ENCODE measurements at places on chromosomes 12 and 14.

DNA sequence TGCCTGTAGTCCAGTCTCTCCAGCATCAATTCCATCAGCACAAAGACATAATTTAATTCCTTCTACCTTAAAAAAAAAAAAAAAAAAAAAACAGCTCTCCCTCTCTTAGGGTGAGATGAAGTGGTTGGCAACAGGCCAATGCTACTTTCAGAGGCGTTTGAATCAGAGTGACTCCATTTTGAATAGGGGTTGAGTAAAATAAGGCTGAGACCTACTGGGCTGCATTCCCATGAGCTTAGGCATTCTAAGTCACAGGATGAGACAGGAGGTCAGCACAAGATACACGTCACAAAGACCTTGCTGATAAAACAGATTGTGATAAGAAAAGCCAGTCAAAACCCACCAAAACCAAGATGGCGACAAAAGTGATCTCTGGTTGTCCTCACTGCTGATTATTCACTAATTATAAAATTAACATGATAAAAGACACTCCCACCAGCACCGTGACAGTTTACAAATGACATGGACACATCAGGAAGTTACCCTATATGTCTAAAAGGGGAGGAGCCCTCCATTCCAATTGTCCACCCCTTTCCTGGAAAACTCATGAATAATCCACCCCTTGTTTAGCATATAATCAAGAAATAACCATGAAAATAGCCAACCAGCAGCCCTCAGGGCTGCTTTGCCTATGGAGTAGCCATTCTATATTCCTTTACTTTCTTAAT is 6.9 kb upstream of the TCL1B start:
- no peak for DNase-seq

DNA sequence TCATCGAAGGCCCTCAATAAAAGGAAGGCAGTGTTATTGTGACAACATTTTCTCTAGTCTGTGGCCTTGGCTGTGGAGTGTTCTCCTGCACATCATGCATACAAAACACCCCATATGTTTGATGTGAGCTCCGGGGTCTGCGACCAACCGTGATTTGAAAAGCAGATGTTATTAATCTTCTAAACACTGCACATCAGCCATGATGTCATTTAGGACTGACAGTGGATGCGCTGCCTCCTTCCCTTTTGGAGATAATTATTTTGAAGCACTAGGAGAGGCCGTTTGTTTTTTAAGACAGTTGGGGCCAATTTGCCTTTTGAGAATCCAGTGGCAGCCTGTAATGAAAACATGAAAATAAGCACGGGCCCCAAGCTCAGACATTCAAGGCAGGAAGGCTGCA is 1041.6 kb downstream of the BCL11B start:
- DNase-seq: no peak

DNA sequence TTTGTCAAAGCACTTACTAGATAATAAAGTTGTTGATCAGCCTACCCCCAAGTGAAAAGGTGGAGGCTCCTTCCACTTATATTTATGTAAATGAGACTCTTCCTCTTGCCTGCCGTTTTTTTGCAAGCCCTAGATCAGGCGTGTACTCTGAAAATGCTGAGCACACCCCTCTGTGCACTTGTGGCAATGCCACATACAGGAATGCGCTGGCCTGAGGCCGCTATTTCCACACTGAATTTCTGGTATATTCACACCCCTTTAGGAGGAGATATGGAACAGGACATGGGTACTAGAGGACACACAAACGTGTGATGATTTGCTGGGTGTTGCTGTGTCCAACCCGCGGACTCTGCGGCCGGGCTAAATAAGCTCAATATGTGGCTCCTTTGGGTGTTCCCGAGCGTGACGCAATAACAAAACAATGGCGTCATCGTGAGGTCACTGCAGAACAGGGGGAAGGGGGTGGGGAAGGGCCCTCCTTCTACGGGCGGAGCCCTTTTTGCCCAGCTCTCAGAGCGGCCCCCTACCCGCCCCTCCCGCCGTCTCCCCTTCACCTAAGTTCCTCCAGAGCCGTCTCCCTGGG is 554 bp upstream of the TSPAN31 start:
- no peak for DNase-seq

DNA sequence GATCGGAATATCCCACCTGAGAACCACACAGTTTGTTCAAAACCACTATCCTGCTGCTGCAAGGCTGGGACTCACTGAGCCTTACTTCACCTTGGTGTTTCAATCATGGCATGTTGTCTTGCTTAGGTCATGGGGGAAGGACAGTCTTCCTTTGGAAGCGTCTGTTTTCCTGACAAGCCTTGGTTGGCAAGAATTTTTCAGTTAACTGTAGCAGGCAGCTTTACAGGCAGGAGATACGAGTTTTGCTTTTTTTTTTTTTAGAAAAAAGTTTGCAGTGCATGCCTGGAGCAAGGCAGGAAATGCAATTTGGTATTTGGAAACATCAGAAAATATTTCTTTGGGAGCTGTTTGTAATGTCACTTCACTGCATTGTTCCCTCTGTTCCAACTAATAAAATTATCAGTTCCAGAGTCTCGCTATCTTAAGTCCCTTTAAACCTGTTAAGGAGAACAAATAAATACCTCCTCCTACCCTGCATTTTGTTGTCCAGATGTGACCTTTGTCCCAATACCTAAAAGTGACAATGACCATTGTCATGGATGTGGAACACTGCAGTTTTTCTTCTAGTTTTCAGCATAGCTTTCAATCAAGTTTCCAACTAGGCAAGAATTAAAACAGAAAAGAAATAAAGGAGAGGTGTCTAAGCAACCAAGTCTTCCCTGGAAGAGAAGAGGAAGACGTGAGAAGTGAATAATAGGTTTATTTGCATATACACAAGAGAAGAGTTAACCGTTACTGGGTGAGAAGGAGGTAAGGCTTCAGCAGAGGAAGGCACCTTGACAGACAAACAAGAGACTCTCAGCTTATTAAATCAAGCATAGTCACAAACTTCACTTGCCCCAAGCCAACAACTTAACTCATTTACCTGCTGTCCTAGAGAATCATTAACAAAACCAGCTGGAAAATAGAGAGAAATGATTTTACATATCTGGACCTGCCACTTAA is 71.4 kb upstream of the ACTN1 start:
- DNase-seq: no peak

Data from GM12891 (cell line).